ENCODE measurements at places on chromosomes 7 and 10.

DNA sequence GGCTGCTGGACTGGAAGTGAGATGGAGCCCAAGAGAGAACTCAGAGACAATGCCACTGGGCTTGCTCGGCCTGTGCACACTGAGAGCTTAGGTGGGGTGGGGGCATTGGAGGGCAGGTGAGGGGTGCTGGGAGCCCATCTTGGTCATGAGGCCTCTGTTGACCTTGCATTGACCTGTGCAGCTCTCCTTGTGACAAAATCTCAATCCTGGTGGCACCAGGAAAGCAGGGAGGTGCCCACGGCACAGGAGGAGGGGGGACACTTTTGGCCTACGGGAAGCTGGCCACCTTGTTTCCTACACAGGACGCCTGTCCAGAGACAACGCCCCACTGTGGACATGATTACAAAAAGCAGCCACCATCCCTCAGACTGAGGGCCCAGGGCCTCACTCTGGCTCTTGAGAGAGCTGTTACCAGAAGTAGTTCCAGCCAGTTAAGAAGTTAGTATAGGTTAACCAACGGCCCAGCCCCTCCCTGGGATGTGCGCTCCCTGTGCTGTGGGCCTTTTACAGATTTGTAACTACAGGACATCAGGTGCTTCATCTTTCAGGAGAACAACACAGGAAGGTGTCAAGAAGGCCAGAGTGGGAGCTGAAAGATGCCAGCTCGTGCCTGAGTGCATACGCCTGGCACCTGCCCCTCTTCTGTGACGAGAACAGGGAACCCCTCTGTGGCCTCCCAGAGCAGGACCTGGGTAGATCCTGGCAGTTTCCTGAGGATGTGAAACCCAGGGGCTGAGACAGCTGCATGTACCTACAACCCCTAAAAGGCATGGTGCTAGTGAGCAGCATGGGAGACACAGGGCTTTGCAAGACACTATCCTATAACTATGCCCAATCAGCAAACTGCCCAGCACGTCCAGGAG, 10.3 kb downstream of the PKD1L1 start:
- DNase-seq = no peak

GRCh38 chr10:97574374-97575126, 2.0 kb downstream of the ANKRD2 start:
- peak; percentile 85 for DNase-seq

DNA sequence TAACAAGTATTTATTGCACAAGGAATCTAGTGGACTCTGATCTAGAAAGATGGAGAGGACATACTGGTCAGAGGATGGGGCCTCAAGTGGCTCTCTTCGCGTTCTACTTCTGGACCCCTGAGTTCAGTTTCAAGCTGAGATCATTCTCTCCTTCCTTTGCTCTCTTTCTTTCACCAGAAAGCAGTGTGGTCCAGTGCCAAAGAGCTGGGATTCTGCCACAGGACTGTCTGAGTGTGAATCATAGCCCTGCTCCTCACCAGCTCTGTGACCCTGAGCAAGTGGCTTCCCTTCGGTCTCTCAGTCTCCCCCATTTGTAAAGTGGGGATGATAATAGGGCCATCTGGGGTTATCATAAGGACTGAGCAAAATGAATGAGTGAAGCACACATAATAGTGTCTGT, 715.2 kb downstream of the SUGCT start:
- DNase-seq = no peak

- DNase-seq = no peak
These were observed 15.8 kb upstream of the C10orf90 start for GRCh38 chr10:126686268-126686667.

GRCh38 chr10:60732198-60732806, 46.0 kb upstream of the CDK1 start:
- no peak for DNase-seq

DNA sequence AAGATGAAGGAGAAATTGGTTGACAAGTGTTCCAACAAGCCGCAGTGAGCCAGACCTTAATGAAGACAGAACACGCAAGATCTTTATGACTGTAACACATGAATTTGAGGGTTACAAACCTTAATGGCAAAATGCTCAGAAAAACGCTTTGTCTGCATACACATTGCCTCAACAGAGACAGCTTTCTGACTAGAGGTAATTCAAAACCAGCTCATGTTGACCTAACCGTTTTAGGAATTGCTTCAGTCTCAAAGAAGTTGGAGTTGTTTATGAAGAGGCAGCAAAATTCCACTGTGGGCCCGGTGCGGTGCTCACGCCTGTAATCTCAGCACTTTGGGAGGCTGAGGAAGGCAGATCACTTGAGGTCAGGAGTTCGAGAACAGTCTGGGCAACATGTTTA, 2.2 kb upstream of the GTF2I start:
- DNase-seq = no peak

DNA sequence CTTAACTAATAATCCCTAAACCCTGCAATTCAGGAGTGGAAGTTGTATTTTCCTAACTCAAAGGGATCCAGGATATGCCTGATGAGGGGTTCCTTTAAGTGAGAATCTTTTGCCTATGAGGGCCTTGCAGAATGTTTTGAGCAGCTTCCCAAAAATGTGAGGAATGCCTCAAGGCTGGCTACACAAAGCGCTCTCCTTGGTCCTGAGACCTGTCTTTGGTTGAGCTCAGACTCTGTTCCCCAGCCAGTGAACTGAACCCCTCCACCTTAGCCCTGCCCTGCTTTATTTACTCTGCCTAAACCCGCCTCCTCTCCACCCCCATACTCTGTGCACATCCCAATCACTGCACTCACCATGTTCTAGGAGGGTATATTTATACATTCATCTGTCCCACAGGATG, 108.6 kb downstream of the NRCAM start:
- no peak for DNase-seq

- DNase-seq = peak; percentile 23
These were observed 211.5 kb downstream of the CREB5 start for GRCh38 chr7:28623863-28624262.

DNA sequence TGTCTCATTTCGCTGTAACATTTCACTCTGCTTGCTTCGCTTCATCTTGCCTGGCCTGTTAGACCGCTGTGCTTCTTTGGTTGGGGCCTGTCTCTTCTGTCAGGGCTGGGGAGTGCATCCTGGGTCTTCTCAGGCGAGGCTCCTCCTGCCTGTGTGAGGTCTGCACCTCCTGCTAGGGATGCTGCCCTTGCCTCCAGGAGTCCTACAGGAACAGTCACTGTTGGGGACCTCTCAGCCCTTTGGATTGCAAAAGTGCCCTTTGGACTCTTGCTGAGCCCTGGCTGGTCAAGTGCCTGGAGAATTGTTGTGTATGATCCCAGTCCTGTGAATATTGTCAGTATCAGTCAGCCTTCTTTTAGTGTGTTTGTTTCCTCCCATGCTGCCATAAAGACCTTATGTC, 84.1 kb downstream of the MDFIC start:
- DNase-seq = no peak

- no peak for DNase-seq
These were observed 27.7 kb downstream of the CDK6 start for GRCh38 chr7:92808635-92809034.

- no peak for DNase-seq
These were observed 23.2 kb upstream of the BTRC start for GRCh38 chr10:101330631-101331225.

DNA sequence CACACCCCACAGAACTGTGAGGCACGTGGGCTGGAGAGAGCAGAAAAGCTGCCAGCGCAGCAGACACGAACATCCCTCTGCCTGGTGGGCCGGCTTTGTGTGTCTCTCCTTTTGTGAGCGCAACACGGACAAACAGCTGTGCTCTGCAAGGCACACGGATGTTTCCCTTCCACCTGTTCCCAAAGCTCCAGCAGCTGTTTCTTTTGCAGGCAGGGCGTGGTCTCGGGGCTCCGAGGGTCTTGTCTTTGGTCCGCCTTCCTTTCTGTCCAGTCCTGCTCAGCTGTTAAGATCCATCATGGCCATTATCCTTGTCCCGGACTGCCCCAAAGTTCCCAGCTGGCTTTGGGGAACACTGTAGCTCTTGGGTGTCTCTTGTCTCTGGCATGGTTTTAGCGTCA, 32.7 kb upstream of the SH2B2 start:
- DNase-seq = no peak

DNA sequence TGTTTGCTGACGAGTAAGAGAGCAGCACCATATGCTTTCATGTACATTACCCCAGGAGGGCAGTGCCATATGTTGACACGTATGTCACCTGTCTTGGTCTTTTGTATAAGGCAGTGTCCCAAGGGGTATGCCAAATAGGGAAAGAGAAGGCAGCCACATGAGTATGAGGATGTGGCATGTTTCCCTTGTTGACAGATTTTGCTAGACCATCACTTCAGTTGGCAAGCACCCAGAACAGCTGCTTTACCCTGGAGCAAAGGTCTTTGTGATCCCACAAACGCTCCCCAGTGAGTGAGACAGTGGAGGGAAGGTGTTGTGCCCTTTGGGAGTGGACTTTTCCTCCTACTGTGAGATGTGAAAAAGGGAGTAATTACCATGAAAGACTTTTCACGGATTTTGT, 350.1 kb downstream of the ETV1 start:
- DNase-seq = no peak

DNA sequence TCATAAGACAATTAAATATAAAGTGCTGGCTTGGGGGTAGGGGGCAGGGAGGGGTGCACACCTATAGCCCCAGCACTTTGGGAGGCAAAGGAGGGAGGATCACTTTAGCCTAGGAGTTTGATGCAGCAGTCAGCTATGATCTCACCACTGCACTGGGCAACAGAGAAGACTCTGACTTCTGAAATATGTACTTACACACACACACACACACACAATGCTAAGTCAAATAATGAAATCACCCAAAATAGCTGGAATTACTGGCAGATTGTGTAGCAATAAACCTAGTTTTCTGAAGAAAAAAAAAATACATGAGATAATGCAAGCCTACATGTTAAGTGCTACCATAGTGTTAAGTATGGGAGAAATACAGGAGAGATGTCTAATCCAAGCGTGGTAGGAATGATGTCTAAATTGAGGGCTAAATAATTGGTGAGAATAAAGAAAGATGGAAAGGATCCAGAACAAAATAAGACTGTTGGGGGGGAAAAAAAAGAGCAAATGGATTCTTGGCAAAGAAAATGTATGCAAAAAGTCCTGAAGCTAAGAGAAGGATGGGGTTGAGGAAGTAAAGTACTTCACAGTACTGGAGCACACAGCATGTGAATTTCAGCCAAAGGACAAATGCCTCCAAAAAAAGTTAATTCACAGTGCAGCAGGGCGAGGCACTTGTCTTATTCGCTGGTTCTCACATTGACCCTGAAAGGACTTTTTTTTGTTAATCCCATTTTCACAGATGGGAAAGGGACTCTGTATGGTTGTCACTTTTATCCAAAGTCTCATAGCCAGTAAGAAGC, 73.9 kb downstream of the IGF2BP3 start:
- no peak for DNase-seq

- no peak for DNase-seq
These were observed at the start of gene WDFY4 for GRCh38 chr10:48684792-48685623. Gene WDFY4, plus strand, starts transcription at chr10:48684873. Its CDS starts 24,860 bp downstream, at chr10:48709733.

DNA sequence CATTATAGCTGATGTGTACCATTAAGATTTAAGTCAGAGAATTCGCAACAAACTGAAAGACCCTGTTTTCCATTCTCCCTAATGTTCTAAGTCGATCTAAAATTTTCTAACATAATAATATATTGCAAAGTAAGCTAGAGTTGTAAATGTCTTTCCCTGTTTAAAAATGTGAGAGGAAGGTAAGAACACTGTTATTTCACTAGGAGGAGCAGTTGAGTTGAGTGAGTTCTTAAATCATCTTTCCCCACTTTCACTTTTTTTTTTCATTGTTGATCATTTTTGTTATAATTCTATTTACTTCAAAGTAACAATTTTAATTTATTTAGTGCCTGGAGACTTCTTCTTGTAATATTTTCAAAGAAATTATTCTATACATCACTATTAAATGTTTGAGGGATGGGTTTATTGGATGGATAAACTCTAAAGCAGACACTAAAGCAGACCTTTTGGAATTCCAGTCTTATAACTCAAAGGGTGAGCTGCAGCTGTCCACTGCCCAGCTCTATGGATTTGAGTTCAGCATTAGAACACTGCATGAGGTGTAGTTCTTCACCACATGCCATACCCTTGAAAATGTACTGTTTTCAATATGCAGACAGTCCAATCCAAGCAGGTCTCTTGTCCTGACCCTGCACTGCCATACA, 181.3 kb upstream of the FZD1 start:
- no peak for DNase-seq

DNA sequence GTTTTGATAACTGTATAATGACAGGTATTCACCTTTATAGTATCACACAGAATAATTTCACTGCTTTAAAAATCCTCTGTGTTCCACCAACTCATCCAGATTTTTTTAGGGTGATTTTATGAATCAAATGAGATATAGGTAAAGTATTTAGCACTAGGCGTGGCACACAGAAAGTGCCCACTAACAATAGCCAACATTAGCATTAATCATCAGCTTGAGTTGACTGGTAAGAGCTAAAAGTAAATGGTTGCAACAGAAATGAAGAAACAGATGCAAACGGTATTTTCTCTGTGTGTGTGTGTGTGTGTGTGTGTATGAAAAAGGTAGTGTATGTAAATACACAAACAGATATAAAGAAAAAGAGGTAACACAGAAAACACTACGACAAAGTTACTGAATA, 378.8 kb upstream of the ETV1 start:
- no peak for DNase-seq

GRCh38 chr10:37125191-37125732, at the start of gene ANKRD30A:
Gene ANKRD30A, plus strand, starts transcription at chr10:37125598. Its CDS starts 190 bp downstream, at chr10:37125788.
- DNase-seq = no peak

DNA sequence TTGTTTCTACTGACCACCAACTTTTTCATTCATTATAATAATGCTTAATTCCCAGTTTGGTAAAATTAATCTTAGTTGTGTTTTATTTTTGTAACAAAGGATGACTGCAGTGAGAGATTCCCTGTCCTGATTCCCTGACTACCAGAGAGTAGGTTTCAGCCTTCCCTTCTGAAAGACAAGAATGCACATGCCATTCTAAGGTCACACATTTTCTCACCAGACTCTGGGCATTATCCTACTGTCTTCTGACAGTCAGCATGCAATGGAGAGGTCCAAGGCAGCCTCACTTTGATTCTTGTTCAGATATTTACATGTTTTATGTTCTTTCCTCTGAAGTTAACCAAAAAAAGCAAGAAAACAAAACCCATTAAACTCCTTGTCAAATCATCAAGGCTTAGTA, 372.7 kb upstream of the CDC14C start:
- no peak for DNase-seq

DNA sequence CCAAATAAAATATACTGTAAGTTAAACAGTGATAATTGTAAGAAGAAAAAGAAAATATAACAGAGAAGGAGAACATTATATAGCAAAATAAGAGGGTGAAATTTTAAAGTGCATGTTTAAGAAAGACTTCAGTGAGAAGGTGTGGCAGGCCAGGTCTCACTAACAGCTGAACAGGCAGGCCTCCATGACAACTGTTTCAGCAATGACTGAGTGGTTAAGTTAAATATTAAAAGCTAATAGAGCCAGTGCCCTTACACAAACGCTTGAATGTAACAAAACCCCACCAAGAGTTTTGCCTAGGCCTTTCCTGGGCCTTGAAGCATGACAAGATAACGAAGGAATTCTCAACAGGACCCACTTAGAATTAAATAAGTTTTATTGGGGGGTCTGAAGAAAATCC, 32.6 kb downstream of the CFAP43 start:
- DNase-seq = no peak

- no peak for DNase-seq
These were observed 51.1 kb downstream of the SHH start for GRCh38 chr7:155761162-155761561.

Measured in HCT116 (cell line).